ENCODE measurements at places on chromosomes 4 and X. TPM values are rescaled to one million over a fixed set of nuclear protein-coding genes. Genes with fewer than 3 reads are reported as not detected.

GRCh38 chr4:6920171-6920570 lies 10.5 kb downstream of the TBC1D14 start:
- peaks cover 10% of the 10 kb centered on the region for H3K36me3 ChIP-seq
- no peak overlapping the region for H3K27ac ChIP-seq
- no peak for DNase-seq
- H3K4me1 ChIP-seq: peaks cover 47% of the 10 kb centered on the region
- no peaks in the 10 kb centered on the region for H3K27me3 ChIP-seq

DNA sequence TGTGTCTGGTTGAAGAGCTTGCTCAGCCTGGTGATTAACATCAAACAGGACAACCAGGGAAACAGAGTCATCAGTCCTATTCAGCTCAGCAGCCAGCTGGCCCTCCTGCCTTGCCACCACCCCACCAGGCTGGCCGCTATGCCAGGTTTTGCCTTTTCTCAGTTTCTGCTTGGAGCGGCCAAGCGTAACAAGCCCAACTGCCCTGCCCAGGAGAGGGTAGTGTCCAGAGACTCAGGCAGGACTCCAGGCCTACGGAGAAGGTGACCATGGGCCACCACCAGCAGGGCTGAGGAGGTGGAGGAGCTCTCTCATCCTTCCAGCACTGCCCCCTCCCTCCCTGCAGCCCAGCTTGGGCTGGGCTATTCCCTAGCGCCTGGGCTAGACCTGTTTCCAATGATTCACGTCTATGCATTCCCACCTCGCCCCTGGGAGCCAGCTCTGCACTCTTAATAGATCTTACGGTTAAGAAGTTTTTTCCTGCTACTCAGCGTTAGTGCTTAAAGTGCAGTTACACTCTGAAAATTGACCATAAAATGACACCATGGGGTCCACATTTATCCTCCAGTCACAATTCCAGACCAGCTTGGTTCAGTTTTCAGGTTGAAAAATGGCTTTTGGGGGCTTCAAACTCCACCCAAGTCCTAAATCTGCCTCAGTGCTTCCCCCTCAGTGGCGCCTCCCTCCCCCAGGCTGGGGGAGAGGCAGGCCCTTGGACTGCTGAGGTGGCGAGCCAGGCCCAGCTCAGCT lies 124.0 kb upstream of the PJA1 start:
- no peak overlapping the region for H3K27ac ChIP-seq
- H3K27me3 ChIP-seq: no peaks in the 10 kb centered on the region
- H3K36me3 ChIP-seq: no peaks in the 10 kb centered on the region
- no peak for DNase-seq
- H3K4me1 ChIP-seq: peaks cover 17% of the 10 kb centered on the region
- no peak overlapping the region for H3K4me3 ChIP-seq

- H3K4me3 ChIP-seq: no peak overlapping the region
- no peaks in the 10 kb centered on the region for H3K4me1 ChIP-seq
- H3K27me3 ChIP-seq: no peaks in the 10 kb centered on the region
- H3K27ac ChIP-seq: no peak overlapping the region
- no peak for DNase-seq
- H3K36me3 ChIP-seq: no peaks in the 10 kb centered on the region
Observed at GRCh38 chrX:68594769-68595168, 52.7 kb upstream of the STARD8 start.

DNA sequence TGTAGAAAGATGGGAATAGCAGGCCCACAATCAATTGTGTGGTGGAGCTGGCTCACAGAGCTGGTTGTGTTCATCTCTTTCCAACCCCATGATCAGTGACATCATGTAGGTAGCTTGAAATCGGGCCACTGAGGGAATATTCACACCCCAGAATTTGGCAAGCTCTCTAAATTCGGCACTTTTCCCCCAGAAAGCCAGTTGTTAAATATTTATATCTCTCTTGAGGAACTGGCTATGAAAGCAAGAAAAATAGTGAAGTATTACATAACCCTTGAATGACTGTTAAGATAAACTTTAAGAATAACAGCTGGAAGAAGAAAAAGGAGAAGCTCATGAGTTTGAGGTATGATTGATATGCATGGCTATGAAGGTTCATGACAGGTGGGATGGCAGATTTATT lies 38.9 kb downstream of the GPRIN3 start:
- no peak overlapping the region for H3K4me3 ChIP-seq
- no peaks in the 10 kb centered on the region for H3K36me3 ChIP-seq
- H3K27ac ChIP-seq: no peak overlapping the region
- no peaks in the 10 kb centered on the region for H3K4me1 ChIP-seq
- no peak for DNase-seq
- no peaks in the 10 kb centered on the region for H3K27me3 ChIP-seq

DNA sequence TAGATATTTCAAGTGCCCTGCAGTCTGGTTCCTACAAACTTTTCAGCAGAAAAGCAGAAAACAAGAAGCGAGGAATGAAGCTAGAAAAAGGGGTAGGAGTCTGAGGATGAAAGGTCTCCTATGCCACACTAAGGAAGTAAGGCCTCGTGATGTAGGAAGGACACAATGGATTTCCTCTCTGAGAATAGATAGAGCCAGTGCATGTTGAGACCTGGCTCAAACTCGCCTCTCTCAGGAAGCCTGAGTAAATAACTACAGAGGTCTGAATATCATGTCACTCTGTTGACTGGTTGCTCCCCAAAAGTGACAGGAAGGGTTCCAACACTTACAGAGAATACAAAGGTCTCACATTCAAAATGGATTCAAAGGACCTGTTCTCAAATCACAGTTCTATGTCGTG lies 93.3 kb downstream of the GRIA3 start:
- H3K27me3 ChIP-seq: no peaks in the 10 kb centered on the region
- DNase-seq: no peak
- no peaks in the 10 kb centered on the region for H3K36me3 ChIP-seq
- no peak overlapping the region for H3K4me3 ChIP-seq

DNA sequence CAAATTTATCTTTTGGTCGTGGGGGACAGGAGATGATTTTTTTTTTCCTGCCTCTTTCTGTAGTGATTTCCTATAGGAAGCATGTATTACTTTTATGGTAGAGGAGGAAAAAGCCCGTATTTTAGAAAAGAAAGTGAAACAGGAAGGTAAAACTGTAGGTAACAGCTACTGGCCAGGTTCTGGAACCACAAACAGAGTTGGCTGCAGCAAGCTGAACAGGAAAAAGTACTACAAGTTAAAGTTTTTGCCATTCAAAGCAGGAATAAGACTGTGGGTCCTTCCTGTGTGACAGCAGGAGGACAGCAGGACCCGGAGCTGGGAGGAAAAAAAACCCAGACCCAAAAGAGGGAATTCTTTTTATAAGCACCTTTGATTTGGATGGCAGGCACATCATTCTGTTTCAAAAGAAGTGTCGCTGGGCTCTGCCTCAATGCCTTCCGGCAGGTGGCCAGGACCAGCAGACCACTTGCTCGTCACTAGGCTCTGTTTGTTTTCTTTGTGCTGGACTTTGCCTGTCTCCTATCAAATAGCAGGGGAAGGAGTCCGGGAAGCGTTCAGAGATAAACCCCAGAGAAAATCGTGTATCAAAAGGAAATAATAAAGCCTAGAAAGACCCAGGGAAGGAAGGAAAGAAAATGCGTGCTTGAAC lies 277.9 kb downstream of the ADGRA3 start:
- H3K27me3 ChIP-seq: no peaks in the 10 kb centered on the region
- peak overlapping the region; percentile 91 for H3K27ac ChIP-seq
- H3K4me3 ChIP-seq: peak overlapping the region; percentile 42
- H3K36me3 ChIP-seq: no peaks in the 10 kb centered on the region

DNA sequence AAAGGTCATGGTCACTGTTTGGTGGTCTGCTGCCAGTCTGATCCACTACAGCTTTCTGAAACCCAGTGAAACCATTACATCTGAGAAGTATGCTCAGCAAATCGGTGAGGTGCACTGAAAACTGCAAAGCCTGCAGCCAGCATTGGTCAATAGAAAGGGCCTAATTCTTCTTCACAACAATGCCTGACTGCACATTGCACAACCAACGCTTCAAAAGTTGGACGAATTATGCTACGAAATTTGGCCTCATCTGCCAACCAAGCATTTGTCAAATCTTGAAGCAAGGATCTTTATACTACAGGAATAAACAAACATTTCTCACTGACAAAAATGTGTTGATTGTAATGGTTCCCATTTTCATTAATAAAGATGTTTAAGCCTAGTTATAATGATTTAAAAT lies 90.4 kb downstream of the EIF4E start:
- DNase-seq: no peak
- H3K27ac ChIP-seq: no peak overlapping the region
- H3K4me3 ChIP-seq: no peak overlapping the region
- no peaks in the 10 kb centered on the region for H3K4me1 ChIP-seq
- H3K36me3 ChIP-seq: no peaks in the 10 kb centered on the region

Gene TLR1
- polyA plus RNA-seq: 1.1 TPM

Gene LNX1
- 11.1 TPM for polyA plus RNA-seq

Gene KIF4A
- 7.2 TPM for polyA plus RNA-seq

Data from small intestine (tissue), 16 donors.